ENCODE measurements at places on chromosomes 2 and 18.

DNA sequence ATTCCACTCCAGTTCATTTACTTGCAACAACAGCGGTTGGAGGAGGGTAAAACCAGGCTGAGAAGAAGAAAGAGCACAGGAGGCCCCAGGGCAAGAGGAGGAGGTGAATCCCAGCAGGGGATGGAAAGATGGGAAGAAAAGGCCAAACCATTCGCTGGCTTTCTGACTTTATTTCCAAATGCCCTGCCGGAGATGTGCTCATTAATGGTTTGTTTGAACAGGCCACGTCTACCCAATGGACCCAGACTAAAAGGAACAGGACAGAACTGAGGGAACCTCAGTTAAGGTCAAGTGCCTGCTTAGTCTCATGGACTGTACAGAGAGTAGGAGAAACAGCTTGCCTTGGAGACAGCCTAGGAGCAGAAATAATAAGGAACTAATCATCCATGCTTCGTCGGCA, 121.6 kb upstream of the NDUFV2 start:
- DNase-seq, result no peak

- DNase-seq, result no peak
Measured at GRCh38 chr2:120823551-120823950, 87.9 kb downstream of the GLI2 start.

- no peak for DNase-seq
Measured at GRCh38 chr2:160175169-160176134, 24.6 kb downstream of the ITGB6 start.

DNA sequence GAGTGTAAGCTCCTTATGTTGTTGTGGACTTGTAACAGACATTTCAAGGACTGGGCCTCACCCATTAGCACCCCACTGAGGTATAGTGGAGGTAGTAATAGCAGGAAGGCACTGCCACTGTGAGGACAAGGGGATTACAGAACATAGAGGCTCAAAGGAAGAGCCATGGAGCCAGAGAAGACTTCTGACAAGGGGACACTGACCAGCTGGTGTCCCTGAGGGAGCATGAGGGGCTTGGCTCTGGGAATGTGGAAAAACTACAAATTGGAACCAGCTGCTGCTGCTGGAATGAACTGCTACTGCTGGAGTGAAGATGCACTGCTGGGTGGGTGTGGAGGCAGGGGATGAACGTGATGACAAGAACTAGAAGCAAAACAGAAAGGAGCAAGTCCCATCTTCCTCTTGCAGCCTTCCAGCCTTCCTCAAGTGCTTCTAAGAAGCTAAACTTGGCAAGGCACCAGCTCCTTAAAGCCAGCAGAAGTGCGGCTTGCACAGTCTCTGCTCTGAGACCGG, 167.3 kb upstream of the NOSTRIN start:
- no peak for DNase-seq

DNA sequence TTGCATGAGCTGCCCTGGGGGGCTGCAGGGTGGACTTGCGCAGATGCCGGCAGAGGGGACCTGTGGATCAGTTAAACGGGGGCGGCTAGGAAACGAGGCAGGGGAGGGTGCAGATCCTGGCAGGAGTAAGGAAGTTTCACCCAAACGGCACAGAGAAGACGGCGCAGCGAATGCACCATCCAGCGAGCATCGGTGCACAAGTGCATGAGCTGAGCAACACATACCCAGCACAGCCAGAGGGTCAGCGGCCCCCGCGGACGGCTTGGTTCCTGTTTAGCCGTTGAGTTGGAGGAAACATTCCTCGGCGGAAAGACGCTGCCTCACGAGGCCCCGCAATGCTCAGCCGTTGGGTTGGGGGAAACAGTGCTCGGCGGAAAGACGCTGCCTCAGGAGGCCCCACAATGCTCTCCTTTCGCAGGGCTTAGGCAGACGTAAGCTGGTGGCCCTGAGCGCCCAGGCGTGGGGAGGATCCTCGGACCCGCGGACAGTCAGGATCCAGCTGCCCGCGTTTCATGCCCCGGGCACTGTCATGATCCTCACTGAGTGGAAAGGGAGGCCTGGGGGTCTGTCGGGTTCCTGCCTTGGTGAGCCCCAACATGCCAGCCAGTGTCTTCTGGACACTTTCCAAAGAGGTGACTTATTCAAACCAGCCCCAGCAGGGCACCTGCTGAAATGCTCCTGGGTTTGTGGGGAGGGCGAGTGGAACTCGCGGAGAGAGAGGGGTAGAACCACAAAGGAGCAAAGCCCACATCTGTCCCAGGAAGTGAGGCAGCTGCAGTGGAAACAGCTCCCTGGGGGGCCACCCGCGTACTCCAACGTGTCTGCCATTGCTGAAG, 86.3 kb downstream of the NDUFA10 start:
- DNase-seq, result no peak

DNA sequence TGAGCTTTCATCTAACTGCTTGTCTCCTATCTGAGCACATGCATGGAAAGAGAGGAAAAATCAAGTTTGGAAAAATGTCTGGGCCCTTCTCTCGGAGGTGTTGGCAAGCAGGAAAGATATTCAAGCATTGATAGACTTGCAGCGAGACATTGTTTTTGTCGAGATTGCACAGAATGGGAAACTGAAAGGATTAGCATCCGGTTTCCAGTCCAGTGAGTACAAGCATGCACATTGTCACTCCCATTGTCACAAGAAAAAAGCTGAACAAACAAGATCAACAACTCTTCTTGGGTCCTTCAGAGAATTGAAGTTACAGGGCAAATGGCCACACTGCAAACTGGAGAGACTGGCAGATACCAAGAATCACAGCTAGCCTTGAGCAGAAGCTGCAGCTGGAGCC, 19.6 kb upstream of the MC5R start:
- no peak for DNase-seq

- DNase-seq, result no peak
Measured at GRCh38 chr18:54426085-54426665, 68.5 kb downstream of the C18orf54 start.

DNA sequence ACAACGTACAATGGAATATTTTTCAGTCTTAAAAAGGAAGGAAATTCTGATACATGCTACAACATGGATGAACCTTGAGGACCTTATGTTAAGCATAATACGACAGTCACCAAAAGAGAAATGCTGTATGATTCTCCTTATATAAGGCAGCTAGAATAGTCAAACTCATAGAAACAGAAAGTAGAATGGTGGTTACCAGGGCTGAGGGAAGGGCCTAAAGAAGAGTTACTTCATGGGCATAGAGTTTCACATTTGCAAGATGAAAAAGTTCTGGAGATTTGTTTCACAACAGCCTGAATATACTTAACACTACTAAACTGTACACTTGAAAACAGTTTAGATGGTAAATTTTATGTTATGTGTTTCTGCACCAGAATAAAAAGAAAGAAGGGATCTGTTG, 113.3 kb downstream of the GALNT1 start:
- DNase-seq, result no peak

DNA sequence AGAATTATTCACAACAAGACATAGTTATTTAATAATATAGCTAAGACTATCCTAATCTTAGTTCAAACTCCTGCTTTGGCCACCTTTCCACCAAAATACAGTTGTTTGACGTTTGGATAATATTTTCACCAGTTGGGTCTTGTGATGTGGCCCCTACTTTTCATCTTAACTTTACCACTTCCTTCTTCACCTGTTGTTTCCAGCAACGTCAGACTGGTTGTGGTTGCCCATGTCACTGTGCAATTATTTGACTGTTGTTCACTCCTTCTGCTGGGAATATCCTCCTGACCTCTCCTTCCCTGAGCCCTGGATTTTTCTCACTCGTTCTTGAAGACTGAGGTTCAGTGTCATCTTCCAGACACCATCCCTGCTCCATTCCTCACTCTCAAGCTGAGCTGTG, 132.2 kb upstream of the RASGRP3 start:
- no peak for DNase-seq

DNA sequence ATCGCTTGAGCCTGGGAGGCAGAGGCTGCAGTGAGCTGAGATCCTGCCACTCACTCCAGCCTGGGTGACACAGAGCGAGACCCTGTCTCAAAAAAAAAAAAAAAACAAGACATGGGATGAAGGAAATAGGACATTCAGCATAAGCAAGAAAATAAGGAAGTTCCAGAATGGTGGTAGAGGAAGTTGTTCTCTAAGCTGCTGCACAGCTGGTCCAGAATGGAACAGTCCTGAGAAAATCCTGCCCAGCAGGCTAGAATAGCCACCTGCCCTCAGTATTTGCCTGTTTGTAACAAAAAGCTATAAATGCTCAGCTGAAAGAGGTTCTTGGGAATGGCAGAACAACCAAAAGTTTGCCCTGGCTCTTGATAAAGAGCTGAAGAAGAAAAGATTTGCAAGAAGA, 11.1 kb upstream of the MAPRE3 start:
- DNase-seq, result no peak

- DNase-seq, result no peak
Measured at GRCh38 chr18:6069539-6069938, 174.2 kb upstream of the TMEM200C start.

All from stimulated activated CD8-positive, alpha-beta memory T cell treated with anti-CD3 and anti-CD28 coated beads, Interleukin-7, amount 100 ng/mL, for 1 hour (primary cell).